SIG-M5 (cell line): ENCODE measurements at places on chromosomes 5 and 9.

- no peak for DNase-seq
Measured at GRCh38 chr9:131704141-131704983, 35.5 kb downstream of the RAPGEF1 start.

DNA sequence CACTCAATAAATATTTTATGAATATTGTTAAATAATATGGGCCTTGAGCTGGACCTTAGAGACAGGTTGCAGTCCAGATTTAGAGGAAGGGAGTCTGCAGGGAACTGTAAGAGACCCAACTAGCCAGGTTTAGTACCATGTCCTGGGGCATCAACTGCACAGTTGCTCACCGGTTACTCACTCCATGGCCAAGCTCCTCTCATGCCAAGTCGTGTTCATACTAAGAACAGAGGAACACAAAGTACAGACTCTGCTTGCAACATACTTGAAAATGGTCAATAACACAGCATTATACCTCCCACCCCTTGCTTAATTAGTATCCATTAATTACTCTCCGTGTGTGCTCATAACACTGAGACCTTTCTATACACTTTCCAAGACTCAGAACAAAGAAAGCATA, 317.6 kb upstream of the PIK3R1 start:
- DNase-seq = no peak

GRCh38 chr5:302966-303365, 18.5 kb upstream of the AHRR start:
- DNase-seq = no peak

DNA sequence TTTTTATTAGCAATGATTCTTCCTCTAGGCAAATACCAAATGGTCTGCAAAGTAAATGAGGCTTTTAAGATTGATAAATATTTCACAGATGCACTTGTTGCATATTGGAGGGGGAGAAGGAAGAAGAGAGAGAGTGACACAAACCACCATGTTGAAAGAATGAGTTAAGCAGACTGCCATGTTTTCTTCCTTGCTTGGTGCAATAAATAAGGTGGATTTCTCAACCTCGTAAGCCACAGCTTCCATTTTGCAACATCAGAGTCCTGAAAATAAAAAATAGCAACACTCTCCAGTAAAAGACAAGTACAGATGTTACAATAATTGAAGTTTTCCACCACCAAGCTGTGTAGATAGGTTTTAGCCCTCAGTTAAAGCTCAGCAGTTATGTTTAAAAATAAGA, 202.9 kb downstream of the SGCD start:
- peak; percentile 83 for DNase-seq

DNA sequence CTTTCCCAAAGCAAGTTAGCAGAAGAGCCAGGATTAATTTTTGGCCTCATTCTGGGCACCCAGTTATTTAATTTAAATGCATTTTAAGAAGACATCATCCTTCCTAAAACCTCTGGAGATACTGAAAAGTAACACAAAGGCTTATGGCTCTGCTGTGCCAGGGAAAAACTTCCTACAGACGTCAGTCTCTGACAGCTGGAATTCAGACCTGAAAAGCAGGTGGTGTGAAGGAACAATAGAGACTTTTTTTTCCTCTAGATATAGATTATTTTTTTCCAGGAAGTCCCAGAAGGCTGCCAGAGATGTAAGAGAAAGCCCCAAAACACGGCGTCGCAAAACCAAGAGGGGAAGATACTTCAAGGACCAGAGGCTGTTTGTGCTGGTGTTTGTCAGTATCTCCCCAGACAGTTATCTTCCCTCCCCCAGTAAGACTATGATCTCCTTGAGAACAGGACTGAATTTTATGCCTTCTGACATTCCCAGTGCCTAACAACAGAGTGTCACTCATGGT, 88.7 kb upstream of the RASEF start:
- DNase-seq = no peak

DNA sequence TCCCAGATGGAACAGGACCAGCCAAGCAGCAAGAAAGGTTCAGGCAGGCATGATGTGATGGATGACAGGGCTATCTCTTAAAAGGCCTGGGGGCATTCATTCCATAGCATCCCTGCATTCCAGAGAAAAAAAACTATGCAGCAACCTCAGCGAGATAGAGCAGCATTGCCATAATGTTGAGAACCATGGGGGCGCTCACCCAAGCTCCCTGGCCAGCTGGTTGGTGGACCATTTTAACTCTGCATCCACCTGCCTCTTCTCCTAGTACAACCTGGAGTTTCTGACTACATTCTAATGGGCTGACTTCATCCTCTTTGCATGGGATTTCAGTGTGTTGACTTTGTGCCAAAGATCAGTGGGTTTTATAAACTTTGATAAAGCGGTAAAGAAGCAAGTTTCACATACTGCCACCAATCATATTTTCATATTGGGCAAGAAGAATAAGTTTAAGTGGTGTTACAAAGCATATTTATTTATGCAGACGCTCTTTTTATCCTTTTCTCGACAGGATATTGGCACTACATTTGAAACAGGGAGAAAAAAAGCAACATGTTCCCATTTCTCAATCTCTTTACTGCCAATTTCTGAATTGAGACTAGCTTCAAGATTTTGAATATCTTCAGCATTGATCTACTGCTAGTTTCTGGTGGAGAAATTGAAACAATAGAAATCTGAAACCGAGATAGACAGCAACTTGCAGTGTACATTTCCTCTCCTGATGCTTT, 378.3 kb upstream of the WWC1 start:
- DNase-seq = no peak

GRCh38 chr5:126857472-126858410, 80.8 kb downstream of the LMNB1 start:
- DNase-seq = no peak

DNA sequence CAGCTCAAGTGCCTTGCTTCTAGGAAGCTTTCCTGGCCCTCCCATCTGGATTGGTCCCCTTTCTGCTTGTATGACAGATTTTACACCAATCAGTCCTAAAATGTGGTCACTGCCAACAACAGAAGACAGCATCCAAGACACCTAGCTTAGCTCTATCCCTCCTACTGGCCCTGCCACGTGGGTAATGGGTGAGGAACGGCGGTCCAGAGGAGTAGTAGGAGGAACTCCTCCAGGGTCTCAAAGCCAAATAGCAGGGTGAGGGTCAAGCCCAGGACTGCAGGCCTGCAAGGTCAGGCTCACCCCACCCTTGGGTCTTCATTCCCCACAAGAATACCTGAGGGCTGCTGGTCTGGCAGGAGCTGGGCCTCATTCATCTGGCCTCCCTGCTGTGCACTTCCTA, 56.7 kb upstream of the SLC25A51 start:
- no peak for DNase-seq

- DNase-seq = no peak
Measured at GRCh38 chr9:89821081-89821480, 216.3 kb downstream of the GADD45G start.

DNA sequence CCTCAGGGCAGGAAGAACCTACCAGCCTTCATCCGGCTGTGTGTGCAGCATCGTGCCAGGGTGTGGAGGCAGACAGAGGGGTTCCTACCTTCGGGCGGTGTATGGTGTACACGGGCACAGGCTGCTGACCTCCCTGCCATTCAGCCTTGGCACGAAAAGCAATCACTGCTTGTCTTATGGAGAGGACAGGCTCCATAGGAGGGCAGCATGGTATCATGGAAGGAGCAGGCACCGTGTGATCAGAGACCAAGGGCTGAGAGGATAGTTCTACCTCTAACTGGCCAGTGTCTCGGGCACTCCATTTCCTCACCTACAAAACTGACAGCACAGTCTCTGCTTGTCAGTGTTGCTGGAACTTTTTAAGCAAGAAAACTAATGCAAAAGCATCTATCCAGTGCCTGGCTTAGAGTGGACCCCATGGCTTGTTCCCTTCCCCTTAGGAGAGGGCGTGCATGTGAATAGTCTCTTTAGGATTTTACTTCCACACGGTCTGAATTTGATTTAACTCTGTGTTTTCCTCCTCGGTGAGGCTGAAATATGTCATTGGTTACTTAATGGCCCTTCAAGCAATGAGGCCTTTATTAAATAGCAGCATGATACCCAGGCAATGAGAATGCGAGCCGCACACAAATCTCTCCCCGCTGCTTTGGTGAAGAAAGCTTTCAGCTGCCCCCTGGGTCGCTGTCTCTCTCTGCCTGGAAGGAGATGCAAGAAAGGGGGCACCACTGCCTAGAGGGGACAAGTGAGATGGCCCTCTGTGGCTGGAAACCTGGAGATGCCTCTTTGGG, 22.2 kb downstream of the TTLL11 start:
- no peak for DNase-seq

- no peak for DNase-seq
Measured at GRCh38 chr9:21402386-21403251, 6.3 kb upstream of the IFNA8 start.

GRCh38 chr5:14082973-14083372, 60.2 kb upstream of the TRIO start:
- no peak for DNase-seq

DNA sequence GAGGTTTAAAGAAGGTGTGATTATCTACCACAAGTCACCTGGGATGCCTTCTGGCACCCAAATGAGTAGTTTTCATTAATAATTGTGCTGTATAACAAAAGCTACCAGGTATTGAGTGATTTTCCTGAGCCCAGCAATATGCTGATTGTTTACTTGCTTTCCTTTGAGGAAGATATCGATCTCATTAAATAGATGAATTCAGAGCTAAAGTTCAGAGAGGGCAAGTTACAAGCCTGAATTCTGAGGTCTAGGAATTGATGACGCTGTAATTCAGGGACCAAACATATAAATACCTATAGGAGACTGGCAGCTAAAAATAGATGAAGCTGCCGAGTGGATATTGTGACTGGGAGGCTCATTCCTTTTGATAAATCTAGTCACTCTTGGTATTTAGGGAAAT, 1.1 kb downstream of the ERCC6L2 start:
- no peak for DNase-seq

DNA sequence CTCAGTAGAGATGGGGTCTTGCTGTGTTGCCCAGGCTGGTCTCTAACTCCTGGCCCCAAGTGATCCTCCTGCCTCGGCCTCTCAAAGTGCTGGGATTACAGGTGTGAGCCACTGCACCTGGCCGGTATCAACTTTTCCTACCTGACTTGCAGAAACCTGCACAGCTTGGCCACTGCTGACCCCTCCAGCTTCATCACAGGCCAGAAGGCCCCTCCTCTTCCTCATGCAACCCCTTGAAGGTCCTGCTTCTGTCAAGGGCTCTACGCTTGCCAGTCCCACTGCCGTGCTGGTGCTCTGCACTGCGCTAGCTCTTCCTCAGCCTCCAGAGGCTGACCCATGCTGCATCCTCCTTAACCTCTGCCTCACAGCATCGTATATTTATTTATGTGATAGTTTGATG, 32.5 kb upstream of the RNU6ATAC start:
- DNase-seq = no peak

DNA sequence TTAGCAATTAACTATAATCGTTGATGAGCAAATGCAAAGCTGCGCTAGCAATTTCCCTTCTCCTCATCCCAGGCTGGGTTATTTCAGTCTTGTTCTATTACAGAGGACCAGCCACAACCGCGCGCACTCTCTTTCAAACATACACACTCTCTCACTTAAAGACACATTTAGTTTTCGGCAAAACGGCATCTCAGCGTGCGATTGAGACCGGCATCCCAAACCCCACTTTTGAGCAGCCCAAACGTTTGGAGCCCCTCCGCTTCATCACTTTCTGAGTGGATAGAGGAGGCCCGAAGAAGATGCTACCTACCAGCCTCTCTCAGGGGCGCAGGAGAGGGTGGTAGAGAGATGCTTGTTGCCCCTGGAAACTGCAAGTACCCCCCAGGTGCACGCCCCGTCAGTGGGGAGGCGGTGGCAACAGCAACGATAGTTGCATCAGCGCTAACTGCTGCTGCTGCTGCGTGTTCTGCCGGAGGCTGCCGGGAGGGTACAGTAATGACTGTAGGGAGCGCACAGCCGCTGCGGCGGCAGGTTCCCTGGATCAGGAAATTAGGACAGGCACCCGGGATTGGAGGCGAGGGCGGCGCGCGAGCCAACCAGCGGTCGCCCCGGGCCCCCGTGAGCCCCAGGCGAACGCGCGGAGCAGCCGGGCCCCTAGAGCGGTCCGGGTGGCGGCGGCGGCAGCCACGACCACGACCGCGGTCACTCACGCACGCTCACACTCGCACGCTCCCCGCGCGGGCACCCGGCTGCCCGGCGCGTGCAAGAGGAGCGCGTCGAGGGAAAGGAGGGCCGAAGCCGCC, 467 bp upstream of the VLDLR start:
- peak; percentile 39 for DNase-seq

DNA sequence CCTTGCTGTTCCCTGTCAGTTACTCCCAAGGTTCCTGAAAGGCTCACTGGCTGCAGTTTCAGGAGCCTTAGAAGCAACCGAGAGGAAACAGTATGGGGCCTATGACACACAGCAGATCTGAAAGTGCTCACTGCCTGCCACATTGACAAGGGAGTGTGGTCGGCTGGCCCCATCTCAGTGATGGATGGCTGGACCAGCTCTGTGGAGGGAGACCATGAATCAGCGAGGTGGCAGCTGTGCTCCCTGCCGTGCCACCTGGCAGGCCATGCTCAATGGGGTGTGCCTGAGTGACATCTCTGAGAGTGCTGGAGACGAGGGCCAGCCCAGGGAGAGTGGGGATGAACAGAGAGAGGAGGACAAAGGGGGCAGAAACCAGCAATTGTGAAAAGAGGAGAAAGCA, 49.1 kb downstream of the DOCK2 start:
- no peak for DNase-seq

- no peak for DNase-seq
Measured at GRCh38 chr5:73280386-73280785, 107.4 kb downstream of the TMEM174 start.

DNA sequence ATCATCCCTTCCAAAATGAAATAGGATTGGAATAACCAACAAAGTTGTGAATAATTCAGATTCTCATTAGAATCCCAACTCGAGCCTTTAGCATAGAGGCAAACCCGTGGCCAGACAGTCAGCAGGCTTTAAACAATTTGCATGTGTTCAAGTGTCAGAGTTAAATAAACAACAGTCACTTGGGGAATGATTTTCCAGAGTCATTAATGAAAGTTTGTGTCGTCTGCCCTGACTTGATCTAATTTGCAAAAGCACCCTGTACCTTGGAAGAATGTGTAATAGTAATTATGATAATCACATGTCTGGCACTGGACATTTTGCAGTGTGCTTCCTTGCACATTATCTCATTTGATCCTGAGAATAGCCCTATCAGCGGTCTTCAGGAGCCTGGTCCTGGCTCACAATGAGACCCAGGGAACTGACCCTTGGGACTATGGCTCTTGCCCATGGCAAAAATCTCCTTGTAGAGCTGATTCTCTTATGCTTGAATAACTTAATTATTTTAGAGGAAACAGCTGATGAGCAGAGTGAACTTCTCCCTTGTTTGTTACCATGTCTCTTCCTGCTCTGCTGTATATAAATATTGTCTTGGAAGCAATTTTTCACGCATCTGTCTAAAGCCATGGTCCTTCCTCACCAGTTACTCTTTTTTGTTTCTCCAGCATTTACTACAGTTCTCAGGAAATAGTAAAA, 272.7 kb downstream of the NR3C1 start:
- no peak for DNase-seq

- DNase-seq = peak; percentile 17
Measured at GRCh38 chr9:83701769-83702168, 6.0 kb downstream of the UBQLN1 start.
